ENCODE measurements at places on chromosomes 6 and 20.

DNA sequence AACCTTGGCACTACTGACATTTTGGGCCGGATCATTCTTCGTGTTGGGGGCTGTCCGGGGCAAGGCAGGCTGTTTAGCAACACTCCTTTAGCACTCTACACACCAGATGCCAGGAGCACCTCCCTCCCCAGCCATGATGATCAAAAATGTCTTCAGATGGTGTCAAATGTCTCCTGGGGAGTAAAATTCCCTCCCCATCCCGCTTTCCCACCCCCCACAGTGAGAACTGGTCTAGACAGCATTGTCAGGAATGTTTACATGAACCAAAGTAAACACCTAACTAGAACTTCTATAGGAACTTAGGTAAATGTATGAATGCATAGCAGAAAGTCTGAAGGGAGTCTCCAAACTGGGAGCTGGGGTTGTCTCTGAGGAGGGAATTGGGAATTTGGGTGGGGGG lies 70.0 kb upstream of the TOP1 start:
- DNase-seq: no peak

DNA sequence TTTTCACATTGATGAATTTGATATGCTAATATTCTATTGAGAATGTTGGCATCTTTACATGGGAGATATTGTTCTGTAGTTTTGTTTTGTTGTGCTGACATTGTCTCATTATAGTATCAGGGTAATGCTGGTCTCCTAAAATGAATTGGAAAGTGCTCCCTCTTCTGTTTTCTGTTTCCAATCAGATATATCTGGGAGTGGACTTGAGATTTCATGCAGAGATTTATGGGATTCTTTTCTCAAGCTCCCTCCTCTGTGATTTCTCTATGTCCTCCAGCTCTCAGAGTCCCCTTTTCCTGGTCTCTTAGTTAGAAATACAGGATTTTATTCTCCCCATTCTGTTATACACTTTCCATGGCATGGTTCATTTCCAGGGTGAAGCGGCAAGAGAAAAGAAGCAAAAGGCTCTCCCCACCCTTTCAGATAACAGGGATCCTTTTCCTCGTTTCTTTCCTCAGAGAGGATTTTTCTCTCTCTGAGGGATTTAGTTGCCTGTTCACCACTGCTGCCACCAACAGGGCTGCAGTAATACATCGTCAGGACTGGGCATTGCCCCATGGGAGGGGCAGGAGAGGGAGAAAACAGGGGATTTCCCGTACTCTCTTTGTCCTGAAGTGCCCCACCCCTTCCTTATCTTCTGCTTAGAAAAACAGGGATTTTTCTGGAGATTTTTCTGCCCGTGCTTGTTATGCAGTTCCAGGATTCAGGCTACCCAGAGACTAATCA lies 59.3 kb upstream of the STMND1 start:
- peak; percentile 65 for DNase-seq

GRCh38 chr6:131362070-131362469 lies 211.0 kb upstream of the ARG1 start:
- DNase-seq: no peak

GRCh38 chr6:79422666-79423065 lies 114.6 kb downstream of the LCA5 start:
- DNase-seq: no peak

GRCh38 chr20:50038574-50038991 lies 55.8 kb downstream of the SNAI1 start:
- no peak for DNase-seq

DNA sequence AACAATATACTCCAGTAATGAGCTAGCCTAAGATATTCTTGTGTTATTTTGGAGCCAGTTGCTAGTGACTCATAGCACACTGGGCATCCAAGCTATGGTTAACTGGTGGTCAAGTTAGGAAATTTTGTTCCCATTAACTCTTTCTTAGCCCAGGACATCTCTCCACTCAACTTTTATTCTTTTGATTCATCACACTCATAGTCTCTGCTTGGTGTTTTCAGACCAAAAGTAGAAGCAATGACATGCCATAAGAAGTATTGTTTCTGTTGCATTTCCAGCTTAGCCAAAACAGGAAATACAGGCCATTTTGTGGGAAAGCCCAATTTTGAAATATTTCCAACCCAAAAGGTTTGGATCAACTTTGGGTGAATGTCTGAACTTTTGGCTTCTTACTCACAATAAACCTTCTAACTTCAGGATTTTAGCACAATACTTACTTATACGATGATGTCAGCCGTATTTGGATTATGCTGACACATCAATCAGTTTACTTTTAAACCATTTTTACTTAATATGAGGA lies 31.6 kb upstream of the CCN2 start:
- DNase-seq: no peak

- DNase-seq: peak; percentile 45
These were observed 36.9 kb upstream of the TRAF3IP2 start for GRCh38 chr6:111642463-111643158.

- DNase-seq: peak; percentile 50
These were observed 102.1 kb downstream of the ATG5 start for GRCh38 chr6:106223300-106223930.

DNA sequence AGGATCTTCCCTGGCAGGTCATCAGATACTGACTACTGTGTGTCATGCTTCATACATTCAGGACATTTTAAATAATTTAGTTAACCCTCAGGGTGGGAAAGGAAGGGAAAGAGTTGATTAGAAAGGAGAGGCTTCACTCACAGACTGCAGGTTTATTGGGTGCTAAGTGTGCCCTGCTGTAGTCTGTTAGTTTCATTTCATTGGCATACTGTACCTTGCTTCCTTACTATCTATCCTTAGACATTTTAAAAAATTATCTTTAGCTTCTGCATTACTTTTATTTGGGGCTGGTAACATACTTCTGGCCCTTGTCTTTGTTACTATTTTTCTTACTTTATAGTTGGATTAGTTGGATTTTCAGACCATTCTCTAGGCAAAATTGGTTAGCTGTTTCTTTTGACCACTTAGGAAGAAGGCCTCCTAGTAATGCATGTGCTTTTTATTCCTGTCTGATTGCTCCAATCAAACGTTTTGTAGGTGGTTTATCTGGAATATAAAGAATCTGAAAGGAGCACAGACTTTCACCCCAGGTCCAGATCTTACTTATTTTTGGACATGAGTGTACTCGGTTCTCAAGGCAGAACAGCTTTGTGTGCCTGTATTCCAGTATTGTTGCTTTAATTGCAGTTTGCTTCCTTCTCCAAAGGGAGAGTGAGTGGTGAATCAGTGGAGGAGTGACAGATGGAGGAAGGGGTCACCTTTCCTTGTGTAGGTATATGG lies 82.7 kb upstream of the PRDM1 start:
- no peak for DNase-seq

DNA sequence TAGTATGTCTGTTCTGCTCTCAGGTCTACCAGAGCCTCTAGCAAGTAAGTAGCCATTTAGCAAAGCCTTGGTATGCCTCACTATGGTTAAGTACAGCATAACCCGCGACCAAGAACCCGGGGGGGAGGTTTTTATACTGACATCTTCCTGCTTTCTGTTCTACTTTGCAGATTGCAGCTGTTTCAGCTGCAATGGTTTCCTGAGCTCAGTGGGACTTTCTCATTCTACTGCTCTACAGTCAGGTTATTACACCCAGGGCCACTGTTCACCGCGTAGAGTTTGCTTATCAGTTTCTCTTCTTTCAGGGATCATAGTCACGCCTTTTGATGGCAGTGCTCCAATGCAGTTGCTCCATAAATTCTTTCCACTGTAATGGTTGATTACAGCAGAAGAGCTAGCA lies 631.3 kb downstream of the TFAP2A start:
- DNase-seq: no peak

- peak; percentile 74 for DNase-seq
These were observed at the start of gene ECHDC1 for GRCh38 chr6:127342946-127343808. ECHDC1 (minus strand) TSS chr6:127343609; CDS start chr6:127331028, 12,581 bp downstream.

DNA sequence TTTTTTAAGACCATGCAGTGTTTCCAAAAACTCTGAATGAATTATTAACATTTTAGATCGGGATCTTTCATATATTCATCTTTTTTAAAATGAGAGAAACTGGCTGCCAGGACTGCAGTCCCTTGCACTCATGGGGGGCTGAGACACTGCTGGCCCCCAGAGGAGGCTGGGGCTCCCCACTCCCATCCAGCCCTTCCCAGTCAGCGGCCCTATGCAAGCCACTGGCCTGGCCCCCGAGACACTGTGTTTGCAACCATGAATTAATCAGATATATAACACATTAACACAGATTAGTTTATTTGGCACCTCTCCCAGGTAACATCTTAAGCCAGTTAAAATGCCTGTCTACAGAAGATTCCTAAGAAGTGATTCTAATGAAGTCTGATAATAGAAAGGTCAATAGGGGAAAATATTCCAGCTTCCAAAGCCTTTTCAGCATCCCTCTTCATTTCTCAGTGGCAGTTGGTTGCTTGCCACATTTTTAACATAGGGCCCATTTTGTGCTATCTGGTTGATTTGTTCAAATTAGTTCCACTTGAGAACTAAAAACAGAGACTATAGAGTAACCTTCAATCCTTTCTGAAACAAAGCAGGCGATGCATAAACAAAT lies 184.4 kb upstream of the FBXL4 start:
- DNase-seq: no peak

DNA sequence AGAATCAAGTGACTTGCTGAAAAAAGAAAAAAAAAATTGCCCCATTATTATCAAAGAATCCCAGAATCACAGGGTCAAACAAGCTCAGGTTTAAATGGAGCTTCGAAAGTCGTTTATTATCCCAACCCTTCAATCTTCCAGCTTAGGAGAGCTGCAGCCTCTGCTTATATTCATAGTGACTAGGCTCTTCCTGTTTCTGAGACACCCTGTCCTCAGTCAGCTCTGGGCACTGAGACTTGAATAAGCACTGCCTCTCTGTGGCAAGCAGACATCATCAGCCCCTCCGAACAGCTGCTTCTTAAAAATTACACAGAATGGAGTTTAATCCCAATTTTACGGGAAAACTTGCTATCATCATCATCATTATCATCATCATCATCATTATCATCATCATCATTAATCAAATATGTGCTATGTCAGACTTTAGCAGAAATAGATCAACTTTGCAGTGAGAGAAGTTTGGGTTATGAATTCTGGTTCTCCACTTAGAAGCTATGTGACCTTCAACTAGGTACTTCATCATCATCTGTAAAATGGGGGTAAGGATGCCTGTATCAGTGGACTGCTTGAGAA lies 614.0 kb upstream of the SYNCRIP start:
- no peak for DNase-seq

DNA sequence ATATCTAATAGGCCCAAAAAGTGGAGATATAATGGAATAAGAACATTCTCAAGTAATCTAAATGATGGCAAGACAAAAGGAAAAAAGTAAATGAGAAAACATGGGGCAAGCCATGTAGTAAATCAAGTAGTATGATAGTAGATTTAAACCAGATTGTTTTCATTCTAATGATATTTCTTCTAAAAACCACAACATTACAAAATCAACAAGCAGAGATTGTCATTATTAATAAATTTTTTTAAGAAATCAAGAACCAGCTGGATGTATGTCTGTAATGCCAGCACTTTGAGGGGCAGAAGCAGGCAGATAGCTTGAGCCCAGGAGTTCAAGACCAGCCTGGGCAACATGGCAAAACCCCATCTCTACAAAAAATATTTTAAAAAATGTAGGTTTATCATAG lies 155.0 kb downstream of the RNGTT start:
- DNase-seq: no peak

DNA sequence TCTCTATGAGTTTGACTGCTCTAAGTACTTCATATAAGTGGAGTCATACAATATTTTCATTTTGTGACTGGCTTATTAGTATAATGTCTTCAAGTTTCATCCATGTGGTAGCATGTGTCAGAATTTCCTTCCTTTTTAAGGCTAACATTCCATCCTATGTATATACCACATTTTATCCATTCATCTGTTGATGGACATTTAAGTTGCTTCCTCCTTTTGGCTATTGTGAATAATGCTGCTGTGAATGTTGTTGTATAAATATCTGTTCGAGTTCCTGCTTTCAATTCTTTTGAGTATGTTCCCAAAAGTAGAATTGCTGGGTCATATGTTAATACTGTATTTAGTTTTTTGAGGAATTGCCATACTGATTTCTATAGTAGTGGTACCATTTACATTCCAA lies 79.5 kb downstream of the PTPRA start:
- no peak for DNase-seq

DNA sequence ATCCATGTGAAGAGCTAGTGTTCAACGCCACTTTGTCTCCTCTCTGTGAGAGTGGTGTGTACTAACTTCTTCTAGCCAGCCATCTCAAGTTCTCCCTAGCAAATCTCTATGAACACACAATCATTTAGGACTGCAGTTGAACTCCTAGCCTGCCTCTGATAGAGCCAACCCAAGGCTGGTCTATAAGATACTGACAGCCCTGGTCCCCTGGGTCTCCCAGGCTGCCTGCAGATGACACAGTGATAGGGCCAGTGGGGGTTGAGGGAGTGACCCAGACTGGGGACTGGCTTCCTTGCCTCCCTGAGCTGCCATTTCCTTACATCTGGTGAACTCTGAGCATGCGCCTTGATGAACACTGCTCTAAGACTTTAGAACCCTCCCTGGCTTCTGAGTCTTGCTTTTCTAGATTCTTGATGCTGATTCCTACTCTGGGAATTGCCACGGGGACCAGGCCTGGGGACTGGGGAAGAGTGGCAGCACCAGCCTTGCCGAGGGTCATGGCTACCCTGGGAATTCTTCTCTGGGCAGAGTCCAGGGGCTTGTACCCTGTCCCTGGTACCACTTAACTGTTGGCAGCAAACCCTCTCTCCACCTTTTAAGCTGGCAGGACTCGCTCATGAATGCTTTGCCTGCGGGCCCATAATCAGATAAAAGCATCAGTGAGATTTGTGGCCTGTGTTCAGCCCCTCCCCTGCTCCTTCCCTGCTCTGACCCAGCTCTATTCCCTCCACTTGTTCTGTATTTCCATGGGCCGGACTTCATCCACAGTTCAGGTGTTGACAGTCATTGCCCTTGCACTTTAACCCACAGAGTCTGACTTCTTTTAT lies 130.8 kb upstream of the CHD6 start:
- DNase-seq: no peak

- no peak for DNase-seq
These were observed 20.8 kb upstream of the SIRT5 start for GRCh38 chr6:13553646-13554045.

DNA sequence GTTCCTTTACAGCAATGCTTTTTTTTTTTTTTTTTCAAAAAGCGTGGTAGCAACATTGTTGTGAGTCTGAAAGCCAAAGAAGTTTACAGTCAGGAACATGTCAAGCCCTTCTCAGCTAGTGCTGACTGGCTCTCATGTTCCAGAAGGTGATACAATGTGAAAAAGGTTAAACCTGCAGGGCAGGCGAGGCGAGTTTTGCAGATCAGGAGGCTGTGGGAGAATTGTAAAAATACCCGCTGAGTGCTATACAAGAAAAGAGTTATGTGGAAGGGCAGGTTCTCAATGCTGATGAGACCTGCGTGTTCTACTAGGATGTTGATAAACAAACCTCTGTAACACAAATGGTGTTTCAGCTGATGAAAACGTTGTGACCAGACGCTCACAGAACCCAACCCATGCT lies 30.9 kb upstream of the RPP40 start:
- DNase-seq: no peak
